ENCODE measurements at places on chromosomes 7 and 10.

- peak; percentile 42 for DNase-seq
Observed at GRCh38 chr7:32043688-32044087, 26.5 kb downstream of the PDE1C start.

DNA sequence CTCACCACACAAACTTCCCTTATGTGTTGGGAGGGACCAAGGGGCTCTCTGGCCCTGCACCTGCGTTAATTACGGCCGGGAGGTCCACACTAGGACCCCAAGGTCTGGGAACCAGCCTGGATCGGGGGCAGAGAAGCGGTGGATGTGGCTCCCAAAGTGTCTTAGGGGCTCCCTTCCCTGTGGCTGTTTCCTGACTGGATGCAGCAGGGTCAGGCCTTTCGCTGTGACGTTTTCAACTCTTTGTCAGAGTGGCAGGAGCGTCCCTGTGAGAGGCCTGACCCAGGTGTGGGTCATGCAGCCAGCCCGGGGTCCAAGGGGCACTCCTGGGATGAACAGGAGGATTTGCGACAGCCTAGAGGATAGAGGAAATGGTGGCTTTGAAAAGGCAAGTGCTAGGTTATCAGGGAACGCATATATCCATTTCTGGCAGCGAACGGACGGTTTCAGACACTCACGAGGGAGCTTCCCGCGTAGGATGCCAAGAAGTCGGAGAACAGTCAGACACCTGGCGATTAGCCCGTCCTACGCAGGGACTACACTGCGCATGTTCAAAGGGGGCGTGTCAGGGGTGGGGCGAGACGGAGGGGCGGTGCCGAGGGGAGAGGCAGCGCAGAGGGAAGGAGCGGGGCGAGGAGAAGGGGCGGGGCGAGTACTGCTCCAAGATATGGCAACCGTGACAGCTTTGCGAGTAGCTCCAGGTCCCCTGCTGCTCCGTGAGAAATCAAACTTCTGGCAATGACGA lies 46.2 kb upstream of the ZNF716 start:
- DNase-seq: no peak

GRCh38 chr7:107499731-107500130 lies 29.9 kb downstream of the GPR22 start:
- no peak for DNase-seq

GRCh38 chr10:27192284-27192683 lies 37.1 kb downstream of the MASTL start:
- DNase-seq: peak; percentile 75

- DNase-seq: no peak
Observed at GRCh38 chr7:155852426-155853301, 40.4 kb upstream of the SHH start.

DNA sequence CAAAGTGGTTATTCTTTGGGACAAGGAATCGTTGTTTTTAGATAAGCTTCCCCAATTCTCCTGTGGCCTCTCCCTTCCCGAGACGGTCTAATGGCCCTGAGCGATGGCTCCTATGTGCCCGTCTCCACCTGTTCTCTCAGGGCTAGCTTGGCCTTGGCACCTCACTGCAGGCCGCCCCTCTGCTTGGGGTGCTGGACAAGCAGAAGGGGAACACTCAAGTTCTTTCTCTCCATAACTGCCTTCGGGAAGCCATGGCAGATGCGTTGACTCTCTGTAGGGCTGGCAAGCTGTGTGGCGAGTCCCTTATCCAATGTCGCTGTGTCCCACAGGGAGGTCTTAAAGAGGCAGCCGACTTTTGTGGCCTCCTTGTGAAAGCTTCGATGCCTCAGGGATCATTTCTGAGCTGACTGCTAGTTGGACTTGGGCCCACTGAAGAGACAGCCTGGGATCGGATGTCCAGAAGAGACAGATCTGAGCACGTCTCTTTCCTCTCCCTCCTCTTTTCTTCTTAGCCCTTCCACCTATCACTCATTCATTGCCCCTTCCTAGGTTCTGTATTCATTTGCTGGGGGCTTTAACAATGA lies 70.8 kb downstream of the GRK5 start:
- DNase-seq: no peak

- no peak for DNase-seq
Observed at GRCh38 chr10:126734967-126735366, 64.5 kb upstream of the C10orf90 start.

- no peak for DNase-seq
Observed at GRCh38 chr10:82914655-82915136, 1039.7 kb downstream of the NRG3 start.

DNA sequence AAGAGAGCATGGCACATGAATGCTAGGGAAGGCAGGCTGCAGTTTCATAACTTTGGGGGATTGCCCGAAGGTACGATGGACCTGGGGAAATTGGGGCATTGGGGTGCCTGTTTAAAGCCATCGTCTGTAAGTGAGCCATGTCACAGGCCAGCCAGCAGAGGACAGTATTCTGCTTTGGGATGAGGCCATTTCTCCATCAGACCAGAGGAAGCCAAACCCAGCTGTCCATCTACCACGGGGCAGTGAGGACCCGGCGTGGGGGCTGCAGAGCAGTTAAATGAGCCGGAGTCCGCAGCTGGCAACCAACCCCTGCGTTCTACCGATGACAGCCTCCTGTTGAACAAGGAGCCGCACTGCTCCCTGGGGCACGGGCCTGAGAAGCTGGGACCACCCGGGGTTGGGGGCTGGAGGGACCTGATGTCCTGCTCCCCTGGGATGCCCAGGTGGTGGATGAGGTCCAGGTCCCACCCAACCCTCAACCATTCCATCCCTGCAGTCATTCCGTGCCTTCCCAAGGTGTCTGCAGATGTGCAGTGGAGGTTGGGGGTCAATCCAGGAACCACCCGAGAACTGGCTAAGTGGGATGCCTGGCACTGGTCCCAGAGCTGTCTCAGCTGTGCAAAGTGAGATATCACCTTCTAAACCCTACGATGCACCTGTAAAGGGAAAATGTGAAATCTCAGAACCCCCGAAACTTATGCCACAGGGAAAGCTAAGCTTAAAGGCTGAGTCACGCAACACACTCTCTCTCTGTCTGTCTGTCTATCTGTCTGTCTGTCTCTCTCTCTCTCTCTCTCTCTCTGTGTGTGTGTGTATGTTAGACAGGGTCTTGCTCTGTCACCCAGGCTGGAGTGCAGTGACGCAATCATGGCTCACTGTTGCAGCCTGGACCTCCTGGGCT lies 12.1 kb upstream of the RHBDD2 start:
- DNase-seq: no peak

DNA sequence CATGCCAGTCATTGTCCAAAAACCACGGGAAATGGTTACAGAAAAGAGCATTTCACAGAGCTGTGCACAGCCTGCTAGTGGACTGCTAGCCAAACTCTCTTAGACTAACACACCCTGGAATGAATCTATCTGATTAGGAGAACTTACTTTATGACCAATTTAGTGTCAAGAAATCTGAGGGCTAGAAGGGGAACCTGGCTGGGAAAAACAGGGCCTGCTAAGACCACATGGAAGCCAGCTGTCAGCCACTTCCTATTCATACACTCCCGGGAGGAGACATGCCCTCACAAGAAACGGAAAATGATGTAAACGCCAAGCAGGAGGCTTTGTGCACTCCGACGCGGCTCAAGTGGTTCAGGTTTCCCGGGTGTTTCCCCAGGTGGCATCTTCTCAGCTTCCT lies 54.8 kb downstream of the MPP7 start:
- no peak for DNase-seq

DNA sequence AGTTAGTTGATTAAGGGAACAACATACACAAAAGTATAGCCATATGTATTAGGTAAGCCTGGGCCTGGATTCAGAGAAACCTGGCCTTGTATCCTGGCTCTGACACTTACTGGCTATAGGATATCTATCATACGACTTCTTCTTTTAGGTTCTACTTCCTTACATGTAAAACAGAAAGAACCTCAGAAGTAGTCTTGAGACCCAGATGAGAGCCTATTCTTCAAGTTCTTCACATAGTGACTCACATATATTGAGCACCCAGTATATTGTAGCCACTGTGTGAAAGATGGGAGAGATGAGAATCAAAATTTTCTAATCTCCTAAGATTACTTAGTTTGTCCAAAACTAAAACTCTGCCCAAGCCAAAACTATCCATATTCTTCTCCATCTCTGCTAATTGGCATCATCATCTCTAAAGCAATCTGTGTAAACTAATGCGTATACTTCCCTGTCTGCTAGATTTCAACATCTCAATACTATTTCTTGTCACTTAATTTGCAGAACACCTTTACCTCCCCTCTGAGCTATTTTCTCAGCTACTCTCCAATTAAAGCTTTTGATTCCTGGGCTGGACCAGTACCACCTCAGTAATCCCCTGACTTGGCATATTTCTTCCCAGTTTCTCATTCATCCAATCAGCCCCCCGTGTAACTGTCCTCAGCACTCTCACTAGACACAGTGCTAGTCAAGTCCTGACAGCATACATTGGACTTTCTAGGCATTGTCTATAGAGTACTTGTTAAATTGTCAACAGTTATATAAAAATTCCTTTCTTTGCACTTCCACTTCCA lies 53.5 kb upstream of the MET start:
- no peak for DNase-seq

- DNase-seq: no peak
Observed at GRCh38 chr7:98483276-98483963, 82.5 kb upstream of the BAIAP2L1 start.

DNA sequence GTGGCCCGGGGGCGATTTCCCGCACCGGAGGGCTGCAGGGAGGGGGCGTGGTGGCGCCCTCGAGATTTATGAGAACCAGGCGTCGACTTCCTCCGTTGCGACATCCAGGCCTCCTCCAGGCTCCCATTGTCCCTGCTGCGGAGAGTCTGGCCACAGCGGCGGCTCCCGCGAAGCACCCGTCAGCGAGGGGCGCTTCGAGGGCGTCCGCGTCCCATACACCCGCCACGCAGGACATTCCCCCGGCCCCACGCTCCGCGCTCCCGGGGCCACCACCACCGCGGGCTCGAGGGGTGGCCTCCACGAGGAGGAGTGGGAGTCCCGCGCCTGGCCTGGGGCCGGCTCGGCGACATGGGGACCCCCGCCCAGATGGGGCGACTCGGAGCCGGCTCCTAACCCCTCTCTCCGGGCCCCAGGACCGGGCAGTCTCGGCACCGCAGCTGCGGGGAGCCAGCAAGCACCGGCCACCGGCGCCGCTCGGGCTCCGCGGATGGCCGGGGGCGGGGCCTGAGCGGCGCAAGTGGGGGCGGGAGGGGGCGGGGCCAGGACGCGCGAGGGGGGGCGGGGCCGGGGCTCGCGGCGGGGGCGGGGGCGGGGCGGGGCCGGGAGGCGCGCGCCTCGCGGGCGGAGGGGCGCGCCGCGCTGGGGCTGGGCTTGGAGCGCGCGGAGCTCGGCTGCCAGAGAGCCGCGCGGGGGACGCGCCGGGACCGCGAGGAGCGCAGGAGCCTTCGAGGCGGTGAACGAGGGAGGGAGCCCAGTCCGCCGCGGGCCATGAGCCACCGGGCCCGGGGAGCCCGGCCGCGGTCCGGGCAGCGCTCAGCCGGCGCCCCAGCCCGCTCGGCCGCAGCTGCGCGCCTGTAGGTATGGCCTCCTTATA lies at the start of gene SH2B2:
TSS of gene SH2B2 (plus strand) at position 632 of the 874 bp plus-strand sequence. CDS start 13,683 bp downstream, outside the sequence.
- no peak for DNase-seq

All from AG04449 (cell line).